Effector memory CD8-positive, alpha-beta T cell (primary cell): ENCODE measurements at places on chromosomes 1 and 21.

GRCh38 chr1:182394055-182394775, 2.6 kb upstream of the GLUL start:
- no peak for DNase-seq

DNA sequence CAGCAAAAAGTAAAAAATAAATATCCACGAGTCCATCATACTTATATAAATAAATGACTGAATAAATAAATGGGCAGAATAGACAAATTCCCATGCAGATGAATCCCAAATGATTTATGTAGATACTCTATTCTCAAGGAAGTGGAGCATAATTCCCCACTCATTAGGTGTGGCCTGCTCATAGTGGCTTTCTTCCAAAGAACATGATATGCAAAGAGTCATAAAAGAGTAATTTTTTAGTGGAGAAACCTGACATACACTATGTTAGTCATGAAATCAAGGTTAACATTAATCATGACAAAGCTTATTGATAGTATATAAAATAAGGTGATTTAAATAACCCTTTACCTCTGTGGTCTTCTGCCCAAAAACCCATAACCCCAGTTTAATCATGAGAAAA, 298.9 kb downstream of the DPYD start:
- no peak for DNase-seq

- no peak for DNase-seq
Measured at GRCh38 chr1:212701910-212702309, 2.3 kb upstream of the BATF3 start.

DNA sequence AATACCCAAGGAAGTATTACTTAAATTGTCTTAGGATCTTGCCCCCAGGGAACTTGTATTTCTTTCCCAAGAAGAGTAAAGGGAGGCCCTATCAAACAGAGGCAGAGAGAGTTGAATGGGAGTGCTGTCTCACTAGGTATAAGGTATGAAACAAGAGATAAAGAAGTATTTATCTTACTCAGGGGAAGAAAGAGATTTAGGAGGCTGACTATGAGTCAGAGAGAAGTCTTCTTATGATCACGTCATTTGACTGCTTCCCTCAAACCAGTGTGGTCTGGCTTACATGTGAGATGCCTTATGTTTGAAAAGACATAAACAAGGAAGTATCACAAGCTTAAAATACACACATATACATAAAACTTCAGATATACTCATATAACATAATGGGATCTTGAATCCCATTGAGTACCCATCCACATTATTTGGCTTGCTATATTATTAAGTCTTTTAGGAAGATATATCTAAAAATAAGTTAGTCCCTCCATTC, 29.6 kb downstream of the DUSP10 start:
- peak; percentile 39 for DNase-seq

- no peak for DNase-seq
Measured at GRCh38 chr1:230169454-230170152, 102.6 kb downstream of the GALNT2 start.

GRCh38 chr1:203407296-203407695, 56.4 kb upstream of the FMOD start:
- DNase-seq = no peak

DNA sequence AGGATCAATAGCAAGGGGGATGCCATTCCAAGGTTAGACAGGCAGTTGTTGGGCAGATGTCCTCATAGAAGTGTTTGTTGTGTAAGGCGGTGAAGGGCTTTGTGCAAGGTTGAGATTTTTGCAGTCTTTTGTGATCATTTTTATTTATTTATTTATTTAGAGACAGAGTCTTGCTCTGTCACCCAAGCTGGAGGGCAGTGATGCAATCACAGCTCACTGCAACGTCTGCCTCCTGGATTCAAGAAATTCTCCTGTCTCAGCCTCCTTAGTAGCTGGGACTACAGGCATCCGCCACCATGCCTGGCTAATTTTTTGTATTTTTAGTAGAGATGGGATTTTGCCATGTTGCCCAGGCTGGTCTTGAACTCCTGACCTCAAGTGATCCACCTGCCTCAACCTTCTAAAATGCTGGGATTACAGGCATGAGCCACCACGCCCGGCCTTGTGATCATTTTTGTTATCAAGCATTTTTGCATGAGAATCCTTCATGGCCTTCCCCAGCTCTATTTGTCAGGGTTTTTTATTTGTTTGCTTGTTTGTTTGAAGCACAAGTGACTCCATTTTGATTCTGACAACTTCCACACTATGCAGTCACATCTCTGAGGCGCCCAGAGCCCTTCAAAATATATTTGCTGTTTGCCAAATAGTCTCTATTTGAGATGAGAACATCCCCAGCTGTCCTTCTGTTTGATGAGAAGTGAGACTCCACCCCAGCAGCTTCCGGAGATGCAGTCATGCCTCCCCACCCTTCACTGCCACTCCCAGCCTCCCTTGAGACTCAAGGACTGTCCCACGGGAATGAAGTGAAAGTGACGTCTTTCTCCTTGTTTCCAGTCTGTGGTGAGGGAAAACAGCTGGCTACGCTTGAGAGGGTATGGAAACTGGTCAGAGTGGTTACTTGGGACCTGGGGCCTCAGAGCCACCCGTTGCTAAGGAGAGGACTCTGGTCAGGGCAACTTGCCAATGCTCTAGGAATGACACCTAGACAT, 38.0 kb downstream of the TMEM50B start:
- no peak for DNase-seq

DNA sequence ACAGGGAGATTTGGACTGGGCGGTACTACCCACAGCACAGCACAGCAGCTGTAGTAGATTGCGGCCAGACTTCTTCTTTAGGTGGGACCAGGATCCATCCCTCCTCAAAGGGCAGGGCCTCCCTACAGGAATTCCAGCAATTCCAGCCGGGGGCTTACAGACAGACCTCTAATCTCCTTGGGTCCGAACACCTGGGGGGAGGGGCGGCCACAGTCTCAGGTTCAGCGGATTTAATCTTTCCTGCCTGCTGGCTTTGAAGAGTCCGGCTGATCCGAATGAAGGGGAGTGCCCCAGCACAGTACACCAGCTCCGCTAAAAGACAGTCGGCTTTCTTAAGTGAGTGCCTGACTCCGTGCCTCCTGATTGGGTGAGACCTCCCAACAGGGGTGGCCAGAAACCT, 1708.5 kb downstream of the BRINP3 start:
- no peak for DNase-seq

DNA sequence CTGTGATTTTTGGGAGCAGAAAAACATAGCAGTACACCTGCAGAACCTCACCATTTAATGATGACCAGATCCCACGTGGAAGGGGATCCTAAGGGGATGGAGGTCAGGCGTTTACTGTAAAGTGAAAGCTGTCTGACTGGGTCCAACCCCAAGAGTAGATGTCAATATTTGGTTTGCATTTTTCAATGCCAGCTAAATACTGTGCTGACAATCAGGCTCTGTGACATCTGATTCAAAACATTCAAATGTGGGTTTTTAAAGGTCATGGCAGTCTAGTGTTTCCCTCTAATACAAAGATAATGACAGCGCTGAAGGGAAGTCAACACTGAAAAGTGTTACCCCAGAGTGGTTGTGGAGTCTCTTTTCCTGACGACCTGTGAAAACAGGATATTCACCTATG, 68.1 kb downstream of the SPAG17 start:
- DNase-seq = no peak

DNA sequence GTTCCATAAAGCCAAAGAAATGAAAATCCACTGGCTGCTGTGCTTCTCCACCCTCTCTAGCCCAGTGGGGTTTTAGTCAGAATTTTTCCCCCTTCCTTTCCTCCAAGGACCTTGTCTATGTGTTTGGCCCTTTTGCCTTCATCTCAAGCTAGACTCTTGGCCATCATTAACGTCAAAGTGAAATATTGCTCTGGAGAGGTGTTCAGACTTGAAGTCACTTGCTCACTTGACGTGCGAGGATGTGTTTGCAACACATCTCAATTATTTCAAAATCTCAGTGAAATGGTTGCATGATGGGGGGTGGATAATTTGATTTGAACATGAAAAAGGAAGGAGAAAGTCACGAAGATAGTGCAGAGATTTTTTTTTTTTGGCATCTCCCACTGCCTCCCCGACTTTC, 13.6 kb downstream of the EVA1C start:
- DNase-seq = no peak
